Transverse colon (tissue), 4 donors: ENCODE measurements at places on chromosomes 4 and X.

DNA sequence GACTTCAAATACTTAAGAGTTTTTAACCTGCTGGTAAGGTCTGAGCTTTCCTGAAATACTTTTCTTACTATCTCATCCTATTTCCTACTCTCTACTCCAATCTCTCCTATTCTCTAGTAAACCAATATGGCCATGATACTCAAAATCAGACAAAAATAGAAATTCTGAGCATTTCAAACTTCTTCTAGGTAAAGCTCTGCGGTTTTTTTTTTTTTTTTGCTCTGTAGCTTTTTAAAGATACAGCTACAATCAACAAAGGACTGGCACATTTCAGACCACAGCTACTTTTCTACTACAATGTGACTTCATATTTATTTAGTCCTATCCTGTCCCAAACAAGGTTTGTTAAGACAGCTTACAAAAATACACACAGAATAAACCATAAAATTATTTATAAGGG lies 31.1 kb downstream of the MAML3 start:
- DNase-seq: no peak

- no peak for DNase-seq
Observed at GRCh38 chrX:10893976-10894375, 217.2 kb upstream of the HCCS start.

DNA sequence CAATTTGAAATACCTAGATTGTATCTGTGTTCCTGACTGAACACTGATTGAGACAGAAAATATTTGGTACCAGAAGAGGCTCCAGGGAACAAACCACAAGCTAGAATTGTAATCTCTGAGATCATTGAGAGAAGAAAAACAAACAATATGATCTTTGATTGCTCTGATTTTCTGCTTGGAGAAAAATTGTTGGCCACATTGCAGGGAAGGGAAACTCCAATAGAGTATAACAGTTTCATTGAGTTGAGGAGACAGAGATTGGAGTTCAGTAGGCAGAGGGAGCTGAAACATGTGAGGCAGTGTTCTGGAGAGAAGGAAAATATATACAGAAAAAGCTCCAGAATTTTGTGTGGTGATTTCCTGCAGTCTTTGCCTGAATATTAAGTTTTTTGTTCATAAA lies 158.2 kb downstream of the C4orf33 start:
- DNase-seq: no peak

DNA sequence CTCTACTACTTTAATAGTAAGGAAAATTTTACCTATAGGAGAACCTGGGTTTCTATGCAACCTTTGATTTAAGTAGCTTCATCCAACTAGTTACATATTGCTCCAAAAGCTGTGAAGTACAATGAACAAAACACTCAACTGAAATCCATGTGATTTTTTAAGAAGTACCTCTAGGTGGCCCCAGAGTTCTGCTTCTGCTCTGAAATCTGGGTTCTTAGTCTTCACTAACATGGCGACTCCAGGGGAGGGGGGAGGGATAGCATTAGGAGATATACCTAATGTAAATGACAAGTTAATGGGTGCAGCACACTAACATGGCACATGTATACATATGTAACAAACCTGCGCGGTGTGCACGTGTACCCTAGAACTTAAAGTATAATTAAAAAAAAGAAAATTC lies 73.4 kb upstream of the MAGEB2 start:
- DNase-seq: no peak

GRCh38 chrX:40402831-40403533 lies 177.8 kb upstream of the ATP6AP2 start:
- DNase-seq: peak; percentile 21

GRCh38 chr4:185865901-185866328 lies 53.9 kb upstream of the SORBS2 start:
- DNase-seq: peak; percentile 22

GRCh38 chrX:147776988-147777387 lies 134.7 kb upstream of the FMR1 start:
- peak; percentile 11 for DNase-seq

DNA sequence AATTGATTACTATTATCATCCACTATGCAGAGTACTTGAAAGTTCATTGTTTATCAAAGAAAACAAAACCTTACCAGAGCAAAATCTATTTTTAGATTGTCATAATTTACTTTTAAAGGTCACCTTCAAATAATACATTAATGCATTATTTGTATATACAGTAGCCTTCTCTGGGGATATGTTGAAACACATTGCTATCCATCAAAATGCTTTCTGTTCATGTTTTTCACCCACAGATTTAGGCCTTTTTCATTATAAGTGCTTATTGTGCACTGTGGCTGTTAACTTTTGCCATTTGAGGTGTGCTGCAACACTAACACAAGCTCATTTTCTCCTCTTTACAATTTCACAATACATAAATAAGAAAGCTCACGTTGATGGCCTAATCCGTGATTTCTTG lies 74.1 kb upstream of the ANKRD50 start:
- DNase-seq: no peak

GRCh38 chr4:173211838-173212237 lies 43.2 kb downstream of the GALNT7 start:
- no peak for DNase-seq

DNA sequence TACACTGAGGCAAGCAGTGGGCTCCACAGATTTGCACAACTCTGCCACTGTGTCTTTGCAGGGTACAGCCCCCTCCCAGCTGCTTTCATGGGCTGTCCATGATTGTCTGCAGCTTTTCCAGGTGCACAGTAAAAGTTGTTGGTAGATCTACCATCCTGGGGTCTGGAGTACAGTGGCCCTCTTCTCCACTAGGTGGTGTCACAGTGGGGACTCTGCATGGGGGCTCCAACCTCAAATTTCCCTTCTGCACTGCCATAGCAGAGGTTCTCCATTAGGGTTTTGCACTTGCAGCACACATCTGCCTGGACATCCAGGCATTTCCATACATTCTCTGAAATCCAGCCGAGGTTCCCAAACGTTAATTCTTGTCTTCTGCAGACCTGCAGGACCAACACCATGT lies 1002.3 kb downstream of the FAM133A start:
- DNase-seq: no peak

DNA sequence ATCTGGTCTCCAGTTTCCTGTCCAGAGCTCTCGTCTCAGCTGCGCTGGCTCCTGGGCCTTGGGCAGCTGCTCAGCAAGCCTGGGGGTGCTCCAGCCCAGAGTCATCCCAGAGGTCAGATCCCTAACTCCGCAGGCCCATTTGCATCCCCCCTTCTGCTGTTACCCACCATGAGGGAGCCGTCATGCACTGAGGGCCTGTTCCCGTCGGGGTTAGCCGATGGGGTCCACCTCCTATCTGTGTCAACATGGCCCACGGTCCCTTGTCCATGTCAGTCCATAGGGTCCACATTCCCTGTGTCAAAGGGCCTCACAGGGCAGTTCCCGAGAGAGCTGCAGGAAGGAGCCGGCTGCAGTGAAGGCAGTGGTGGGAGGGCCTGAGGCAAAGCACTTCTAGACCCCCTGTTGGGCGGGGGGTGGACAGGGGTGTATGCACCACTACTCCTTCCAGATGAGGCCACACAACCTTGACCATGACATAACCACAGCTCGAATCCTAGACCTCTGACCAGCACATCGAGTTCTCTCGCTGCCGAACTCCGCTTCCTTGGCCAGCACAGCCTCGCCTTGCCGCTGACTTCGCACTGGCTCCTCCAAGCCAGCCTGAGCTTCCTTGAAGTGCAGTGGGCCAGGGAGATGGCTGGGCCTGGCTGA lies 24.9 kb downstream of the WDR1 start:
- no peak for DNase-seq

- no peak for DNase-seq
Observed at GRCh38 chr4:32645653-32646052, 1925.5 kb downstream of the PCDH7 start.

DNA sequence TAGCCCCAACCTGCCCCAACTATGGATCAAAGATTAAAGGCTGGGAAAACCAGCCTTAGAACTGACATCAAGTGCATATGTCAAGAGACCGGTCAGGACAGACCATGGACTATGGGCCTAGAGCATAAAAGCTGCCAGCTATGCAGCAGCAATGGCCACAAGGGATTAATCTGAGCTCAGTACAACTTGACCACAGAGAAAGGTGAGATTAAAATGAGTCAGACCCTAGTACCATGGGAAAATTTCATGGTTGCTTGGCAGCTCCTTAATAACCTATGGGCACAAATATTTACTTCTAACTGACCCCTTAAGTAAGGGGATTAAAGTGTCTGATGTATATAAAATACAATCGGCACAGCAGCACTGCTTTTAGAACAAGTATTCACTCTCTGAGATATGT lies 54.4 kb downstream of the CBR4 start:
- no peak for DNase-seq

- no peak for DNase-seq
Observed at GRCh38 chr4:2082627-2083026, 23.5 kb downstream of the NAT8L start.

GRCh38 chr4:1961038-1961437 lies 47.7 kb downstream of the NELFA start:
- no peak for DNase-seq

DNA sequence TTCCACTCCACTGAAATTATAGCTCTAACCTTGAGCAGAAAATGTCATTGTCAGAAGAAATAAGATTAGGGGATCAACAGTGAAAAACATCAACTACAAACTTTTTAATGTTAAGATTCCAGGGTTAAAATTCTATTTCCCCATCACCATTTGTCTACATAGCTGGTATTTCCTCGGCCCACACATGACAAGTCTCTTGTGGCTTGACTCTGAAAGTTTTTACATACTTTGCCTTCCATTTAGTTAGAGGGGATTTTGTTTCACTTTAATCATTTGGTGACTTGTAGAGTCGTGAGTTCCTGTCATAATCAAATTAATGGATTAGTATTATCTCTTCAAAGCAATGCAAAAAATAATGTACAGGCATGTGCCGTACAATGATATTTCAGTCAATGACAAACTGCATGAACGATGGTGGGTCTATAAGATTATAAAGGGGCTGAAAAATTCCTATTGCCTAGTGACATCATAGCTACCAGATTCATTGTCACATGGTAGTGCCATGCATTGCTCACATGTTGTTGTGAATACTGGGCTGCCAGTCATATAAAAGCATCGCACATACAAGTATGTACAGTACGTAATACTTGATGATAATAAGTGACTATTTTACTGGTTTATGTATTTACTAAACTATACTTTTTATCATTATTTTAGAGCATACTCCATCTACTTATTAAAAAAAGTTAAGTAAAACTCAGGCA lies 72.0 kb downstream of the ING2 start:
- DNase-seq: no peak

DNA sequence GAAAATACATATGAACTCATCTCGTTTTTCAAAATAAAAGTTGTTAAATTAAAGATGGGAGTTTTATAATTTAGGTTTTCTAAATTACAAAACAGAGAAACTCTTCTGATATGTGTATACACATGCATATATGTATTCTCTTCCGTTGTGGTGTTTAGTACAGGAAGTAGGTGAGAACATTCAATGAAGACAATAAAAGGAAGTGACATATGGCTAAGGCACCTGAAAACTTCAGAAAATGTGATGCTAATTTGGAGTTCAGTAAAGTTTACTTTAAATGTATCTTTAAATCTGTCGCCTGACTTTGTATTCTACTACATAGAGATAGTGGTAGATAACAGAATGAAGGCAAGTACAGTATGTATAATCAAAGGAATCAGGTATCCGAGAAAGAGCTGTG lies 33.5 kb upstream of the ITM2A start:
- DNase-seq: no peak

- DNase-seq: peak; percentile 18
Observed at GRCh38 chr4:154329939-154330338, 161.7 kb downstream of the DCHS2 start.

DNA sequence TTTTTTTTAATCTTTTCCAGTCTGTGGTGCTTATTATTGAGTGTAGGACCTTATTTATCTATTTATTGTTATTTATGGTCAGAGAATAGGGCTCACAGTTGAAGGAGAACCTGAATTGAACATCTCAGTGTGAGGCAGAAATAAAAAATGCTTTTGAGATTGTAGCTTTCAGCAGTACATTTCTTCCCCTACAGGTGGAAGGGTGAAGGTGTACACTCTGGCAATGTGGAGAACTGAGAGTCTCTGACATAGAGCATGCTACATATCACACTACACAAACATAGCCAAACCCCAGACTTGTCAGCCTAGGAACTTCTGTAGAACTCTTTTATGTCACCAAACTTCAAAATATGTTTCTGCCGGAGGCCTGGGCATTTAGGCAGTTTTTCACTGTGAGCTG lies 140.2 kb downstream of the STIM2 start:
- DNase-seq: no peak

DNA sequence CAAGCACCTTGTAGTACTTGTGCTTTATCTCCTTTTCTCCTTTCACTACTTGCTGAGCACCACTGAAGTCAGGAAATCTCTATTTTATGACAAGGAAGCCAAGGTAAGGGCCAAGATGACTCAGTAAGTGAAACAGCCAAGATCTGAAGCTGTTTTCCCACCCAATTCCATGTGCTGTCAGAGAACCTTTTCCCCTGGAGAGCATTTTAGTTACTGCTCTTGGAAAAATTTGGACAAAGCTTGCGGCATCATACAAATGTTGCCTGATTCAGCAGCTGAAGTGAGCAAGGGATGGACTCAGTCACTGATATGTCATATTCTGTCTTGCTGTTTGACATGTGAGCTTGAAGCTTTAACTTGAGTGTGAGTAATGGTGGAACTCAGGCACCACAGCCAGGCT lies 391.4 kb downstream of the RAB28 start:
- no peak for DNase-seq

DNA sequence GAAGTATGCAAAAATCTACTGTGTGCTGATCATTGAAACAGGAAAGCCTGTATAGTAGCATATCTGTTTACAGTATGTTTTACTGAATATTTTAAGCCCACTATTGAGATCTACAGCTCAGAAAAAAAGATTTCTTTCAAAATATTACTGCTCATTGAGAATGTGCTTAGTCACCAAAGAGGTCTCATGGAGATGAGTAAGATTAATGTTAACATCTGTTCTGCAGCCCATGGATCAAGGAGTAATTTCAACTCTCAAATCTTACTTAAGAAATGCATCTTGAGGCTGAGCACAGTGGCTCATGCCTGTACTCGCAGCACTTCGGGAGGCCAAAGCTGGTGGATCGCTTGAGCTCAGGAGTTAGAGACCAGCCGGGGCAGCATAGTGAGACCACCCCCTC lies 3.3 kb downstream of the RNF4 start:
- DNase-seq: no peak

DNA sequence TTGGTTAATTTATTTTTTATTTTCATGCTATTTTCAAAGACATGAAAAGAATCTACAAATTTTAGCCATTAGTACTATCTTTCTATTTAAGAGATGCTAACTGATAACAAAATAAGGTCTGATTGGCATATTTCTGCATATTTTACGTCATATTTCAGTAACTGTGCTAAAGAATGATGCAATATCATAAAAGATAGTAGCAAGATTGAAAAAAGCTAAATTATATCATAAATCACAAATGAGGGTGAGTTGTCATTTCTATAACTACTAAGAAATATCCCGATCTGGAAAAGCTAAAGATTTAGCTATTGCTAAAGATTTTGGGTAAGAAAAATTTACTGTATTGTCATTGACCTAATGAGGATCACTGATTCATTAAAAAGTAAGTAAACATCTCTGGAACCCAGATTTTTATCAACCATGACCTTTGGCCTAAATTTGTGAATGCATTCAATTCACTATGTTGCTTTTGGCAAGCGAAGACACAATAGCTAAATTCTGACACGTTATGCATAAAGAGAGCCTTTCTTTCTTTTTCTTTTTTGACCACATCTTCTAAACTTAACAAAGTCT lies 103.6 kb downstream of the HPGD start:
- no peak for DNase-seq

GRCh38 chr4:139919004-139919403 lies 235.0 kb downstream of the MAML3 start:
- DNase-seq: no peak

GRCh38 chrX:120087289-120088017 lies 10.0 kb upstream of the RHOXF2B start:
- no peak for DNase-seq

- DNase-seq: no peak
Observed at GRCh38 chrX:23559975-23560374, 107.3 kb upstream of the PRDX4 start.
